WTC11 (cell line): ENCODE measurements at places on chromosomes 5 and 9.

DNA sequence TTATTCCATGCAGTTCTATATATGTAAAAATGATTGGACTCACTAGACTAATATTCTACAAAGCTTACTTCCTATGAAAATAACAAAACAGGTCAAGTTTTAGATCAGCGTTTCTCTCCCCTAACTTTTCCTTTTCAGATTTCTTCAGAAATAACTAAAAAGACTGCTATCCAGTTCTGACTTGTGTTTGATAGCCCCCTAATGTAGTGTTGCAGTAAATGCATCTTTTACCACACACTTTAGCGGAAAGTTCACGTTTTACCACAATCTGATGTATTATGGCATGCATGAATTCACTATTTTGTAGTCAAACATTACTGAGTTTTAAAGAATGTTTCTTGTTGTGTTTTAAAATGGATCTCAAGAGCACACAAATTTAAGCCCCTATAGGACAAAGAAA, 292.7 kb downstream of the RAB3C start:
- no peak for DNase-seq

GRCh38 chr5:40258222-40258621, 421.5 kb upstream of the PTGER4 start:
- no peak for DNase-seq

DNA sequence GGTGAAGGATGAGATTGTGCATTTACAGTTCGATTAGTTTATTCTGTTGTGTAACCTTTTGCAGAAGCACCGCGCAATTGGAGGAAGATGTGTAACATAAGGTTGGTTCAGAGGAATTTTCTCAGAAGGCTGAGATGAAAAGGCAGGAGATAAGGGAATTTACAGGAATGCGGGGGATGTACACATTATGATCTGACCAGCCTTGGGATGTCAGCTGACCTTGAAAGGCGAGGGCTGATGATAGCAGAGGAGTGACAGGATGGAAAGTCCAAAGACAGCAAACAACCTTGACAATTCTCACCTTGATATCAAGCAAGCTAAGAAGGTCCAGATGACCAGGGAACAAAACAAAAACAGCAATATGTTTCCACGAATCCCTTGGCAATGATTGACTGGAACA, 88.8 kb downstream of the OTULIN start:
- DNase-seq: no peak

DNA sequence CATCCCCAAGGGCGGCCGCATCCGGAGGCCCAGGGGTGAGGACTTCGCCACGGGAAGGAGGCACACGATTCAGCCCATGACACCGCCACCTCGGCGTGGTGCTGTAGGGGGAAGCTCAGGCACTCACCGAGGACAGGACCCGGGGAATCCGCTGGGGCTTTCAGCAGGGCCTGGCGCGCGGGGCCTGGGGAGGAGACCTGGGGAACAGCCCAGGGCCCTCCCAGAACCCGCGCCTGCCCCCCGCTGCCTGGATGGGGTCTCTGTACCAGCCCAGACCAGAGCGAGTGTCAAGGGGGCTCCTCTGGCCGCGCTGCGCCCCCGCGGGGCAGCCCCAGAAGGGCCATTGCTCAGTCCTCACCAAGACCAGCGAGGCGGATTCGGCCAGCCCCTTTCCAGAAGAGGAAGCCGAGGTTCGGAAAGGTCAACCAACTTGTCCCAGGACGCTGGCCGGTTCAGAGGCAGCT, 12.8 kb downstream of the COL23A1 start:
- DNase-seq: peak; percentile 71

GRCh38 chr9:134384811-134385479, 58.7 kb downstream of the RXRA start:
- DNase-seq: no peak

- no peak for DNase-seq
Observed at GRCh38 chr5:85334-85995, 6.5 kb upstream of the PLEKHG4B start.

DNA sequence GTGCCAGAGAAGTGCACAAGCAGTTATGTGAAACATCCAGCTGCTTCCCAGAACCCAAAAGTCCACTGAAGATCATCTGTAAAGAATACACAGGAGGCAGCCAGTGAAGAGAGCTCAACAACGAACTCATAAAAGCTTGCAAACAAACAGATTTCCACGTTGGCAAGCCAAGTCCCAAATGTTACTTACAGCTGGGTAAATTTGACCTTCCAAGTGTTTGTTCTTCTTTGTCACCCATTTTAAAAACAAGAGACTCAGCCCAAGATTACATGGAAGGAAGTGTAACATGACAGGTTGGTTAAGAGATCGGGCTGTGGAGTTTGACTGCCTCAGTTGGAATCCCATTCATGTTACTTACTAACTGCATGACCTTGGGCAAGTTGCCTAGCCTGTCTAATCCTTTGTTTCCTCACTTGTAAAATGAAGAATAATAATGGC, 174.9 kb upstream of the PAPPA start:
- no peak for DNase-seq

- no peak for DNase-seq
Observed at GRCh38 chr9:127128341-127129072, 6.1 kb upstream of the ANGPTL2 start.

DNA sequence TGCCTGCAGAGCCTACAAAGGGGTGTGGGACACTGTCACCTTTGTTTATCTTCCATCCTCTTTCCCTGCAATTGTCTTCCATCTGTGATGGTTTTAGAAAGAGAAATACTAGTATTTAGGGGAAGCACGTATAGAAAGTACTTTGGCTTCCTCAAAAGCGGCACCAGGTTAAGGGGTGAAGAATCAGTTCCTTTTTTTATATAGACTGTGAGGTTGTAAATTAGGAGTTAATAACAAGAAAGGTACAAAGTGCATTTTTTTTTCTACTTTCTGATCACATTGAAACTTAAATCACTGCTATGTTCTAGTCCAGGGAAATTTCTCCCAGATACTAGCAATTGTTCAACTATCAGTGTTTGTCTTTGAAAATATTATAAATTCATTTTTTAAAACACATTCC, 219.3 kb downstream of the CEMIP2 start:
- no peak for DNase-seq

DNA sequence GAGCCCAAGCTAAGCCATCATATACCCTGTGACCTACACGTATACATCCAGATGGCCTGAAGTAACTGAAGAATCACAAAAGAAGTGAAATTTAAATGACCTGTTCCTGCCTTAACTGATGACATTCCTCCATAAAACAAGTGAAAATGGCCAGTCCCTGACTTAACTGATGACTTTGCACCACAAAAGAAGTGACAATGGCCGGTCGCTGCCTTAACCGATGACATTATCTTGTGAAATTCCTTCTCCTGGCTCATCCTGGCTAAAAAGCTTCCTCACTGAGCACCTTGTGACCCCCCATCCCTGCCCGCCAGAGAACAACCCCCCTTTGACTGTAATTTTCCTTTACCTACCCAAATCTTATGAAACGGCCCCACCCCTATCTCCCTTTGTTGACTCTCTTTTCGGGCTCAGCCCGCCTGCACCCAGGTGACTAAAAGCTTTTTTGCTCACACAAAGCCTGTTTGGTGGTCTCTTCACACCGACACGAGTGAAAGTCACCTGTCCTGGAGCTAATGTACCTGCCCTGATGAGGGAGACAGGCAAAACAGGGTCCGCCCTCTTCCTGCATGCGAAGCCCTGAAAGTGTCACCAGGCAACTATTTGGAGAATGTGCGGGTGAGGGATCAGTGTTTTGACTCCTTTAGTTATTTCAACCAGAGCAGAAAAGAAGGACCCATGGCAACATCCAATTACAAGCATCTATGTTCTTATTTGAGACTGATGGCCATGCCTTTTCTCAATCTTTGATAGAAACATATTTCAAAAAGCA, 266.1 kb downstream of the SMARCA2 start:
- DNase-seq: peak; percentile 77

DNA sequence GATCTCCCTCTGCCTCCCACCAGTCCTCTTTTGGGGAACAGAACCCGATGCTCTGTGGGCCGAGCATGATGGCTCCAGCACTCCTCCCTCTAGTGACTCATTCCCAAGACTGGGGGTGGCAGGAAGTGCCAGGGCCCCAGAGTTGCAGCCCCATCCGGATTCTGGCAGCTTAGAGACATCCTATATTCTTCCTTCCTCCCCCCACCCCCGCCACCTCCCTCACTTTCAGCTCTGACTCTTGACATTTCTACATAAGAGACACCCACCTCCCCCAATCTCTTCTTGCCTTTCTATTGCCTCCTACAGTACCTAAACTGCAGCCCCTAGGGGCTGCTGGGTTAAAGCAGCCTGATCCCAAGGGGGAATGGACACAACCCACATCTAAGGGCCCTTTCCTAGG, 47.1 kb upstream of the MATR3 start:
- DNase-seq: peak; percentile 12

- DNase-seq: no peak
Observed at GRCh38 chr9:1208157-1208556, 158.0 kb downstream of the DMRT2 start.

DNA sequence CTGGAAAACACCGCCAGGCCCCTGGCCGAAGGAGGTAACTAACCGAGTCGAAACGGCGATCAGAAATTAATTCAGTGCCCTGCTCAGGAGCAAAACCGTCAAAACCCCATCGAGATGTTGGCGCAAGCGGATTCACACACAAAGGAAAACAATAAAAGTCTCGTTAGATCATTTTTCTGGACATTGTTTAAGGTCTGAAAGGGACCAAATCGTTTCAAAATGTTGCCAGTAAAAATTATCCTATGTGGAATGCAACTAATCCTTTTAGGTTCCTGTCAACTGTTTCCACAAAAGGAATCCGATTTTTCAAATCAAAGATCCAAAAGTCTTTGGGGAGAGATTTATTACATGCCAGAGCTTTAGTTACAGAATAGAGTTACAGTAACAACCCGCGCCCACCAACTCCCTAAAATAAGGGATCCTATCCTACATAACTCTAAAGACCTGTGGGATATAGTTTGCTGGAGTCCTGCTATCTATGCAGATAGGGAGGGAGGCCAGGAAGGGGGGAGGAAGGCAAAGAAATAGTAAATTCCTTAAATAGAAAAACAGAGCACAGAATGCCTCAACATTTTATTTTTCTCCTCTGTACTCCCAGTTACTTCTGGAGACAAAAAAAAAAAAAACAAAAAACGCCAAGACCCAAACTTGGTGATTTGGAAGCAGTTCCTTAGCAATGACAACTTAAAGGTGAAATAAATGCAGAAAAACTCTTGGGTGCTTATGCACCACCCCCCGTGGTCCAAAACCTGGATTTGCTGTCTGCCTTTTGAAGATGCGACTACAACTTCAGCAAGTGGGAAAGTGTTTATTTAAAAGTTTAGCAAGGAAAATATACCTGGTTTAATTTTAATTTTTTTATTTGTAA, 10.6 kb downstream of the FOXD1 start:
- DNase-seq: no peak

DNA sequence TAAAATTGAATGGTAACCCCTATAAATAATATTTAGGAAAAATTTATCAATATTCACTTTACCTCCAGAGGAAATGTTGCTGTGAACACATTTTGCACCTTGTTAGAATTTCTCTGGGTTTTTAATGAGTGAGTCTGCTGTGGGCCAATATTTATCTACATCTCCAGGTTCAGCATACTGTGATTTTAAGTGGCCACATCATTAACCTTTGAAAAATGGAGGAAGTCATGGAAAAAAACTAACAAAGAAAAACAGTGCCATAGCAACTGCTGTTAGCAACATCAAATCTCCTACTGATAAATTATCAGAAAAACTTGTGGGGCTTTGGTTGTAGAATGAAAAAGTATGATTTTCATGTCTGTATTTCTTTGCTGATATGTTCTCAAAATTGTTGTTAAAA, 55.0 kb downstream of the CD180 start:
- no peak for DNase-seq

GRCh38 chr5:173420108-173420507, 91.9 kb upstream of the STC2 start:
- no peak for DNase-seq

GRCh38 chr5:80541392-80541791, 28.7 kb downstream of the ANKRD34B start:
- no peak for DNase-seq

- no peak for DNase-seq
Observed at GRCh38 chr5:133293960-133294359, 242.1 kb downstream of the HSPA4 start.

- no peak for DNase-seq
Observed at GRCh38 chr5:153222936-153223335, 267.5 kb upstream of the GRIA1 start.

DNA sequence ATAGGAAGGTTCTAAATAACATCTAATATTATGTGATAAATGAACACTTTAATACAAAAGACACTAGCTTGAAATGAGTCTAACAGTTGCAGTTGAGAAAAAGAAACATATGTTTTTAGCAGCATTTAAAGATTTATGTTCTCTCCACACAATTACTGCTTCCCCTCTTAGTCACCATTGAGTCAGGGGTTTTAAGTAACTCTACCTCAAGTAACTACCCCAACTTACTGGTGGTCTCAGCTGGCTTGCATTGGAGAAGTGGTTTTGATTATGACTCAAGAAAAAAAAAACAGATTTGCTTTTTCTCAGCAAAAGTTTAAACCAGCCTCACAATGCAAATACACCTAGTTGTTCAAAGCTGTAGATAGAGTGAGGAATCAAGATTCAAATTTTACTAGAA, 1216.5 kb upstream of the CDH9 start:
- no peak for DNase-seq

- DNase-seq: no peak
Observed at GRCh38 chr5:75551471-75551870, 39.8 kb downstream of the POLK start.

GRCh38 chr9:100700689-100701318, 122.9 kb downstream of the CAVIN4 start:
- peak; percentile 44 for DNase-seq

GRCh38 chr9:78493166-78493742, 196.3 kb downstream of the PSAT1 start:
- no peak for DNase-seq

GRCh38 chr9:250039-250438, 35.4 kb downstream of the DOCK8 start:
- DNase-seq: no peak

- no peak for DNase-seq
Observed at GRCh38 chr9:135607401-135608293, 31.7 kb downstream of the GLT6D1 start.
